ENCODE measurements at places on chromosomes 5 and 9. TPM values are rescaled to one million over a fixed set of nuclear protein-coding genes. Genes with fewer than 3 reads are reported as not detected.

GRCh38 chr9:122221183-122221811, 7.5 kb downstream of the LHX6 start:
- no peak for DNase-seq

Gene WDR5
- 8.2 TPM for total RNA-seq

Gene TRIM7
- total RNA-seq, result not detected

- DNase-seq, result peak; percentile 21
Observed at GRCh38 chr5:103120607-103121200, 603 bp downstream of the PPIP5K2 start.

DNA sequence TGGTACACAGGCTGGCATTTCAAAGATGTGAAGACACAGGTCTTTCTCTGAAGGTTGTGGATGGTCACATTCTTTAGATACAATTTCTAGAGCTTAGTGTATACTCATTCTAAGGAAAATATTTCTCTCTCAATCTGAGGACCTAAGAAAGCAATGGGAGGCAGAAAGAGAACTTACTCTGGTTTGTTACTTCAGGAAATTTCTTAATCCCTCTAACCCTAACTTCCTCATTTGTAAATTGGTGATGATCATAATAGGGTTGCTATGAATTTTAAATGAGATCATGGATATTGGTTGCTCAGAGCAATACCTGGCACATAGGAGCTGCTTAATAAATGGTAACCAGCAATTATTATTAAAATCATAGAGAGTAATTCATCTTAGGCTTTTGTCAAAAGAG, 22.1 kb downstream of the FAM170A start:
- DNase-seq, result no peak

Gene SH3GL2
- total RNA-seq, result 0.20 TPM

- DNase-seq, result no peak
Observed at GRCh38 chr5:33010846-33011245, 299.7 kb downstream of the NPR3 start.

DNA sequence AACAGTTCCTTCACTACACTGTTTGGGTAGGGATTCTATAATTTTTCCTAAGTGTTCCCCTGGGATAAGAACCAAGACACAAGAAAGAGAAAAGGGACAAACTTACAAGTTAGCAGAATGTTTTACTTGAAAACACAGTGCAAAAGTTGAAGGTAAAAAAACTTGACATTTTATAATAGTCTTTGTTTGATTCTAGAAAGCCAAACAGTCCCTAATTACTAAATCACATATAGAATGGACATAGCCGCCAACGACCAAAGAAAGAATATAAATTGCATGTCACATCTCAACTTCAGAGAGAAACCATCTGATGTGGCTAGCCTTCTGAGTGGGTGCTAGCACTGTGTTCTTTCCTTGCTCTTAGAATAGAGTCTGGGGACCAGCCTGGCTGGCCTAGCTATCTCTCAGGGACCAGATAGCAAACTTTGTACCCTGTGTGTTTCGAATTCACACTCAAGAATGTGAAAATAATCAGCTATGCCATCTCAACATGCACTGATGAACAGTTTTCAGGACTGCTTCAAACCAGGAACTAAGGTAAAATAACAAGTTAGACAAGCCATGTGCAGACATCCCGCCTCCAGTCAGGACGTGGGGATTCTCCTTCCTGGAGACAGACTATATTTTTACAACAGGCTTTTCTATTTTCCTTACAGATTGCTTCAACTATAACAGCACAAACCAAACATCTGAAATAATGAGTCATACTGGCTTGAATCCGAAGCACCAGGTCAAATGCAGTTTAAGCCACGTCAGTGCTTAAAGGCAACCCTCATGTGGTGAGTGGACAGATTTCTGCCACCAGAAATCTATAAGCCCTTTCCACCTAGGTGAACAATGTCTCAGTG, 53.7 kb downstream of the LHFPL2 start:
- peak; percentile 49 for DNase-seq

DNA sequence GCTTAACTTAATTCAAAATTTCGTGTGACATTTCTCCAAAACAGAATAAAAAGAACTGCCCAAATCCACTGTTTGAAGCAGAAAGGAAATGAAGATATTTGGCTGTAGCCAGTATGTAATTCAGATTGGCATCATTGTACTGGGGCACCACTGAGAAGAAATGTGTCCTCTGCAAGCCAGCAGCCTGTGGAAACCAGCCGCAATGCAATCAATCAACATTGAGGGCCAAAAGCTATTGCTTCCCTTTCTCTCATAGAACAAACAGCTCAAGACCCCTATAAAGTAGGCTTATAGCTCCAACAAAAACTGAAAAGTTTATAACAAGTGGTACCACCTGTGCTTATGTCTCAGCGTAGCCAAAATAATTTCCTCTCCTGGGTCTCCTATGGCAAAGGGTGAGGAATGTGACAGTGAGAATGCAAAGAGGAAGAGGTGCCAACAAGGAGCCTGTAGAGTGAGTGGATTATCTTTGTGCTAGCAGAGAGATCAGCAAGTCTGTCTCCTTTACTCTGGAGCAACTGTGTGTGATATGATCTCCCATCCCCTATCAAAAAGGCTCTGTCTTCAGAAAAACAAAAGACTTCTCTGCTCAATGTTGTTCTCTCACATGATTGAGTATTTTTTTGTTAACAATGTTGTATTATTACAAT, 1072.3 kb upstream of the DMAC1 start:
- DNase-seq, result no peak

- peak; percentile 73 for DNase-seq
Observed at GRCh38 chr5:133423618-133424282, 188.6 kb downstream of the FSTL4 start.

- no peak for DNase-seq
Observed at GRCh38 chr5:176644878-176645670, 2.2 kb upstream of the TSPAN17 start.

Gene MRRF
- total RNA-seq, result 46.0 TPM

- DNase-seq, result no peak
Observed at GRCh38 chr9:128550770-128551656, 1.4 kb upstream of the SPTAN1 start.

DNA sequence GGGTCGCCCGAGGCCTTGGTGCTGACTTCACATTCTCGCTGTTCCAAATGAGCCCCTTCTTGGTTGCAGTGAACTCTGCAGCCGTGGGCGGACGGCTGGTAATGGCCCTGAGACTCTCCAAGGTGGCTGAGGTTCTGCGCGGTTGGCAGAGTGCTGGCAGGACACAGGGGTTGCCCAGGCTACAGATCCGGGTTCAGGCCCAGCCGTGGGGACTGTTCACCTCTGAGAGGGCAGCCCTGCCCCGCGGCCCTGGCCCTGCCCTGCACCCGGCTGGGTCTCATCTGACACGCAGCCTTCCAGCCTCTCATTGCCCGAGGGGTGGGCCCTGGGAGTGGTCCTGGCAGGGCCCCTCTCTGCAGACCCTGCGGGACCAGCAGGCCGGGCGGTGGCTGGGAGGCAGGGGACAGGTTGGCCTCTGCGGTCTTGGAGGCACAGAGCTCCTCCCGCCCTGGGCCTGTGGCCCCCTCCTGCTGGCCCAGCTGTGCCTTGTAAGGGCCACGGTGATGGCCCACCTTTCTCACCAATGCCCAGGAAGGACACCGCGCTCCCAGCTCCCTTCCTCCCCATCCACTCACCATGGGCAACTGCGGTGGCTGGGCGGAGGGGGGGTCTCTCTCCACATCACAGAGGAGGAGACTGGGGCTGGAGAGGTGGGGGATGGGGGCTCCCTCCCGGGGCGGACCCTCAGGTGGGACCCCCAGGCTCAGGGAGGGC, 51.6 kb downstream of the AHRR start:
- no peak for DNase-seq

DNA sequence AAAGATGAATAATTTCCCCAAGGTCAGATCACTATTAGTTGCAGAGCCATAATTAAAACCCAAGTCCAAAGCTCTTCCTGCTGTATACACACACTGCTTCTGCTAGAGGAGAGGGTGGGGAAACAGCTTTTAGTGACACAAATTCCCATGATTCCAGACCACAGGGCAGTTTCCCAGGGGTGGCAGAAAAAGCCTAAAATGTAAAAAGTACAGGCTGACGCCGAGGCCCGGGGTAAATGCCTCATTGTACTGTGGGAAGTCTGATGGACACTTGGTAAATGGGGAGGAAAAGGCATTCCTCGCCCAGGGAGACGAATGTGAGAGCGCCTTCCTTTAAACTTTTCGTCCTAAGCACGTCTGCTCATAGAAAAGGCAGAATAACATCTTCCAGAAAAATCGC, 65.7 kb downstream of the DENND1A start:
- DNase-seq, result no peak

GRCh38 chr9:99851500-99851822, 29.8 kb downstream of the NR4A3 start:
- DNase-seq, result peak; percentile 12

GRCh38 chr5:35880156-35880555, 23.5 kb downstream of the IL7R start:
- DNase-seq, result no peak

All from transverse colon (tissue), 4 donors.